ENCODE measurements at places on chromosomes 5 and 9.

DNA sequence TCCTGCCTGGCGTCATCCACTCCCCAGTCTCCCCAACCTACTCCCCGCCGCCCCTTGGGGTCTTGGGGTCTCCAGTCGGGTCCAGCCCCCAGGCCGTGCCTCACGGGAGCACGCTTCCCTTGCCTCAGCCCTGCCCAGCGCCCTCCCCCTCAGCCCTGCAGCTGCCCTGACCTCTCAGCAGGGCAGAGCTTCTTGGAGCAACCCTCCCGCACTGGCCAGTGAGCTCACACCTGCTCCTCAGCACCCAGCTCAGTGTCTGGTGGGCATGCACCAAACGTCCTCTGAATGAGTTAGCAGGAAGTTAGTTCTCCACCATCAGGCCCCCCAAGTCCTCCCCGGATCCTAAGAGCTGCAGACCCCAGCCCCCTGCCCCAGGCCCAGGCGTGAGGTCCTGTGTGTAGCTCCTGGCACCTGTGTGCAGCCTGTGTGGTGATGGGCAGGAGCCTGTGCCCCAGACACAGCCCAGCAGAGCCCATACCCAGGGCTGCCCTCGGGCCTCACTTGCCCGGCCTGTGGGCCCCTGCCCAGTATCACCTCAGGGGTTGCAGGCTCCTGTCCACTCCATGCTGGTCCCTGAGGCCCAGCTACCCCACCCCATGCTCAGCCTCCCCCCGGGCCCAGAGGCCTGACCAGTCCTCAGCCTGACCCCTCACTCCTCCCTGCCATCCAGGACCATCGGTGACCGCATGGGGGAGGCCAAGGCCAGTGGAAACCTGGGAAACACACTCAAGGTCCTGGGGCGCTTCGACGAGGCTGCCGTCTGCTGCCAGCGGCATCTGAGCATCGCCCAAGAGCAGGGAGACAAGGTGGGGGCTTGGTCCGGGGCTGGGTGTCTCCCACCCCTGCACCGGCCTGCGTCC, 8.2 kb downstream of the GPSM1 start:
- DNase-seq, result no peak

DNA sequence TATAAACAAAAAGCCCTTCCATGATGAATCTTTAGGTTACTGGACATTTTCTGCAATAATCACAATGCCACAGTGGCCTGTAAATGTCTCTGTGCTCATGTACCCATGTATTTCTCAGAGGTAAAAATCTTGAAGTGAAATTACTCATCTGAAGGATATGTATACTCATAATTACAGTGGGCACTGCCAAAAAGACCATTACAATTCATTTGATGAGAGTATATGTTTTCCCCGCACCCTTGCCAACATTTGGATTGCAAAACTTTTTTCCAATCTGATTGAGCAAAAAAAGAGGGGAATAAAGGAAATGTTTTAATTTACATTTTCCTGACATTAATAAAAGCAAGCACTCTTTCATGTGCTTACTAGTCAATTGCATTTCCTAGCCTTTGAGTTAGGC, 110.5 kb downstream of the EPB41L4A start:
- no peak for DNase-seq

GRCh38 chr5:133754575-133755169, 142.3 kb upstream of the FSTL4 start:
- DNase-seq, result peak; percentile 7

DNA sequence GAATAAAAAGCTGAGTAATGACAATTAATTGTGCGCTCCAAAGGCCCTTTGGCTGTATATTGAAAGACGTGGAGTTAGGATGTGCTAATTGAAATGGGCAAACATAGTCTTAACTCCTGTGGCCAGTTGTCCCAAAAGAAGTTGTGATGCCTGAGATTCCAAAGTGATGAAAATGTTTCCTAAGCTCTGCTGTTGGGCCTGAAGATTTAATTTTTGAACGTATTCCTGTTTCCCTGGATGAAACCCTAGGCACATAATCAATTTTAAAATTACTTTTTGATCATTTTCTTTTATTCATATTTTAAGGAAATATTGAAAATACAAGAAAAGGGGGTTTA, 87.9 kb downstream of the PRDM6 start:
- DNase-seq, result no peak

DNA sequence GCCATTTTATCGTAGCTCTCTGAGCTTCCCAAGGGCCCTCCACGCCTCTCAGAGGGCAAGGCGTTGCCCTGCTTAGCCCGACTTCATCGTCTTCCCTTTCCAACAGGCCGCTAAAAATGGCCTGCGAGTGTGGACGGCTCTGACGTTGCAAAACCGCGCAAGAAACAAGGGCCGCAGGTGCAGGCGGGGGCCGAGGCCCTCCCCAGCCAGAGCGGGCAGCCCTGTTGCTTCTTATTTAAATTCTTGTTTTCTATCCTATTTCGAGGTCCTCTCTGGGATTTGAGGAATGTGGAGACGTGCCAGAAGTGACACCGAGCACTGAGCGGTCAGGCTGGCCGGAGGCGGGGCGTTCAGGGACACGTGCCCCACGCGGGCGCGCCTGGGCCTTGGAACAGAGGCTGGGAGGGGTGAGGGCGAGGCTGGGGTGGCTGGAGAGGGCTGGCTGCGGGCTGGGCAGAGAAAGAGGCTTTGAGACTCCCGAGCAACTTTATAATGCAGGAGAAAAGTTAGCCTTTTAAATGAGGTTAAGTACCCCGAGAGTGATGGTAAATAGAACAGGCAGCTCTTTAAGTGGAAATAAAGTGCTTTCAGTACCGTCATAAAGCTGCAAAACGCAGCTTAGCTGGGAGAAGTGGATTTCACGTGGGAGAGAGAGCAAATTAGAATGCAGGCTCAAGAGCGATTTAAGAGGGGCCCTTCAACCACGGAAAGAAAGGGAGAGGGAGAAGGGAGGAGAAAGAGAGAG, 243.6 kb downstream of the AUH start:
- no peak for DNase-seq

GRCh38 chr5:172420235-172420939, 33.9 kb downstream of the SH3PXD2B start:
- DNase-seq, result peak; percentile 10

GRCh38 chr5:167011196-167011595, 1280.2 kb upstream of the WWC1 start:
- DNase-seq, result no peak

- DNase-seq, result no peak
These were observed 120.2 kb downstream of the SEMA6A start for GRCh38 chr5:116454417-116454927.

DNA sequence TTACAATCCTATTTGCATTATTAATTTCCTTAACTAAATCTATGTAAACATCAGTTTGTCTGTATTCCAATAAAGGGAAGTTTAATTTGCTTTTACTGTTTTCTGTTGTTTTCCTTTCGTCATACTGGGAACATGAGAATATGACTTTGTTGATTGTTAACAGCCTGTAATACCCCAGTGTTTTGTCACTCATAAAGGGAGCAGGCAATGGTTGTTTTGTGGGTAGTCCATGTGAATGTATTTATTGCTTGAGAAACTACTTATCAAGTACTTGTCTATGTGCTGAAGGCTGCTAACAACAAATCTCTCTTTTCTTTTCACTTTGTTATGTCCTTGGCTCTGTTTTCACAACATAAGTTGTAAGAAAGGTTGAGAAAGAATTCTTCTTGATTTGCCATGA, 1070.2 kb upstream of the ACO1 start:
- DNase-seq, result no peak

GRCh38 chr9:133151601-133152525, 11.9 kb downstream of the GBGT1 start:
- DNase-seq, result no peak

DNA sequence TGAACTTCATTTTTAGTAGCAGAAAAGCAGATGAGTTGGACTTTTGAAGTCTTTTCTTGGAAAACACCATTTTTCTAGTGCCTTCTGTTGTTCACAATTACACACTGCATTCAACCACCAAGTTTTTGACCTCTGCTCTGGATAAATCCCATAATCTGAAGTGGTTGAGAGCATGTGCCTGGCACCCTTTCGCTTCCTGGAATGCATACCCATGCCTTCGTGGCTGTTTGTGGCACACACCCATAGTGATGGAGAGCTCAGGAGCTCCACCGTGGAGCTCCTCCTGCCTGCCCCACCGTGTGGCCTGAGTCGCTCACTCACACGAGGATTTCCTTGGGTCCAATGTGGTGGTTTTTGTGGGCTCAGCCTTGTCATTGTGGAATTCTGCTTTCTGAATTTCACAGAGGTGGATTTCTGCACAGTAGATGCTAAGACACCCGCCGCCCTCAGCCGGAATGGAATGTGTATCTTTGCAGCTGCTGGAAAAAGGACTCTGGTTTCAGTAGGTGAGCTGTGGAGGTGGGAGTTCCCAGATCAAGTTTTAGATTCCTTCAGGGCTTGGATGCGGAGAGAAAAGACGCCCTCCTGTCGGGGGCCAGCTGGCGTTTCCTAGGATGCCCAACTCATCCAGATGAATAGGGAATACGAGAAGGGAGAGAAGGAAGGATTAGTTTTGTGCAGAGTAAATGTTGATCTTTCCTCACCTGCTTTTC, 500.4 kb downstream of the IRX1 start:
- no peak for DNase-seq

GRCh38 chr9:79264041-79264440, 307.7 kb upstream of the TLE4 start:
- no peak for DNase-seq

GRCh38 chr5:154435226-154435625, 10.6 kb upstream of the SAP30L start:
- no peak for DNase-seq
